ENCODE measurements at places on chromosomes 1 and 21. TPM values are rescaled to one million over a fixed set of nuclear protein-coding genes. Genes with fewer than 3 reads are reported as not detected.

FAM151A gene
- not detected for total RNA-seq

OLFML2B gene
- 1.1 TPM for total RNA-seq

FNDC5 gene
- total RNA-seq, result not detected

- no peak for DNase-seq
These were observed 167.1 kb upstream of the GJB5 start for GRCh38 chr1:34587761-34588160.

SMG7 gene
- total RNA-seq, result 30.7 TPM

Data from hematopoietic multipotent progenitor cell (in vitro differentiated cells).